ENCODE measurements at places on chromosomes 12 and 14. TPM values are rescaled to one million over a fixed set of nuclear protein-coding genes. Genes with fewer than 3 reads are reported as not detected.

NXPH4 gene
- total RNA-seq, result 0.80 TPM

GRCh38 chr14:55243386-55243785 lies 27.8 kb upstream of the FBXO34 start:
- DNase-seq, result no peak

- no peak for DNase-seq
These were observed 182.3 kb downstream of the SYNE2 start for GRCh38 chr14:64035143-64035542.

SSPN gene
- 10.9 TPM for total RNA-seq

DNA sequence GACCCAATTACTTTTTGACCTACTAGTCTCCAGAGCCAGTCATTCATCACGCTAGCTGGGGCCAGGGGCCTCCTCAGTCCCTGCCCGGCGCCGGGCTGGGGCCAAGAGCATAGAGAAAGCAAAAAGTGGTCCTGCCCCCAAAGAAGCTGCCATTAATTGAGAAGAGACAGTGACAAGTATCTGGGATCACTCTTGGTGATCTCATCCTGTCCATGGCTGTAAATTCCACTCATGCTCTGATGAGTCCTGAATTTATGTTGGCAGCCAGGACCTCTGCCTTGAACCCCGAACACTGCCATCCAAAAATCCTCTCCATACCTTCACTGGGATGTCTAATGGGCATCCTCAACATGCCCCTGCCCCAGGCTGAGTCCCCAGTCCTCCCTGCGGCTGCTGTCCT lies 34.4 kb upstream of the DLK1 start:
- no peak for DNase-seq

- no peak for DNase-seq
These were observed 4.1 kb upstream of the NGB start for GRCh38 chr14:77275041-77275580.

ABCD2 gene
- total RNA-seq, result 1.1 TPM

GIT2 gene
- 75.8 TPM for total RNA-seq

GSG1 gene
- total RNA-seq, result not detected

ZCCHC8 gene
- 48.1 TPM for total RNA-seq

GRCh38 chr12:65025136-65025535 lies 96.0 kb downstream of the WIF1 start:
- peak; percentile 24 for DNase-seq

Data from lung (tissue), 17 donors.